IMR-90 (cell line): ENCODE measurements at places on chromosomes 2 and 18.
A peak's percentile ranks its signal among the peaks of the same experiment; 100 is the strongest.

DNA sequence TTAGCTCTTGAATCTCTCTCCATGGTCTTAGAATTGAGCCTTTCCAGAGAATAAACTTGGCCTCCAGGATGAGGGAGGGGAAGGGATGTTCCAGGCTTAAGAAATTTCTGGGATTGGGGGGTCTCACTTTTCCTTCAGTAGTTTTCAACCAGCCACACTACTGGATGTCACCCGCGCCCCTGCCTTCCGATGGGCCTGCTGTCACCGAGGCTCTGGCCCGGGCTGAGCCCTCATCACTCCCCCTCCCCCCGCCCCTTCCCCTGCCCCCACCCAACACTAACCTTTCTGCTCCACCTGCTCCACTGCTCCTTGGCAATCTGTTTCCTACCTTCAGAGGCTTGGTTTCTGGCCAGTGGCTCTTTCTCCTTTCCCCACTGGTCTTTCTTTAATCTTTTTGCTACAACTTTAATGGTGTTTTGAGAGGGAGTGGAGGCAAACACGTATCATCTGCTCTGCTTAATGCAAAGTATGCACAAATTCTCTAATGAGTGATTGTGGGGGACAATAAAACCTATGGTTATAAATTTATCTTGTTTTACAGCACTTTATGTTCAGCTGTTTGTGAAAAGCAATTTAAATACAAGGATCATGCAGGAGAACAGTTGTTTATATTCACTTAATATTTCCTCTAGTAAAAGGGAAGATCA, 155.1 kb downstream of the WDSUB1 start:
- no peak overlapping the region for H3K4me3 ChIP-seq
- peaks cover 26% of the 10 kb centered on the region for H3K4me1 ChIP-seq
- DNase-seq: no peak
- peak overlapping the region; percentile 8; the same call in 1 of the 2 replicates for H3K27ac ChIP-seq

DNA sequence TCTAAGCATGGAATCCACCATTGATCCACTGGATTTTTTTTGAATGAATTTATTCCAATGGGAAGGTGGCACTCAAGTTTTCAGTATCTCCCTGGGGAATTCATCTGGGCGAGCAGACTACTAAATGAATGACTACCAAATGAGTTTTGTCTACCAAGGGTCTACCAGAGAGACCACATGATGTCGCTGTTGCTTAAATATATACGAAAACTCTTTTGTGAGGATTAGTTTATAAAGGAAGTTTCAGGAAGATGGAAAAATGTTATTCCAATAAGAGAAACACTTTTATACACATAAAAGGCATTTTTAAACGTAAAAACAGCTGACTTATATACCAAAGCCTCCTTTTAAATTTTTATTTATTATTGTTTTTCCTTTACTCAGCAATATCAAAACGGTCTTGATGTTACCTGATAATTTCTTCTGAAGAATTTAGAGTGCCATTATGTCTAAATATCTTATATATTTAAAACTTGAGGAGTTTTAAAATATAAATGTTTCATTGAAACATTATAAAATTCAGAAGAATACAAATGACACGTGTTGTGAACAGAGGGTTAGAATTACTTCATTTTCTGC, 139.7 kb downstream of the HRH4 start:
- peaks cover 24% of the 10 kb centered on the region for H3K27me3 ChIP-seq
- H3K4me3 ChIP-seq: no peak overlapping the region
- H3K36me3 ChIP-seq: no peaks in the 10 kb centered on the region
- peaks cover 2% of the 10 kb centered on the region; the same call in 1 of the 2 replicates for H3K4me1 ChIP-seq
- no peak overlapping the region for H3K27ac ChIP-seq

GRCh38 chr2:223925106-223925505, 20.0 kb downstream of the WDFY1 start:
- DNase-seq: peak; percentile 77
- no peaks in the 10 kb centered on the region for H3K27me3 ChIP-seq
- H3K4me3 ChIP-seq: no peak overlapping the region
- H3K27ac ChIP-seq: peak overlapping the region; percentile 54; the same call in 1 of the 2 replicates
- H3K4me1 ChIP-seq: peaks cover 18% of the 10 kb centered on the region
- peaks cover 6% of the 10 kb centered on the region for H3K36me3 ChIP-seq

DNA sequence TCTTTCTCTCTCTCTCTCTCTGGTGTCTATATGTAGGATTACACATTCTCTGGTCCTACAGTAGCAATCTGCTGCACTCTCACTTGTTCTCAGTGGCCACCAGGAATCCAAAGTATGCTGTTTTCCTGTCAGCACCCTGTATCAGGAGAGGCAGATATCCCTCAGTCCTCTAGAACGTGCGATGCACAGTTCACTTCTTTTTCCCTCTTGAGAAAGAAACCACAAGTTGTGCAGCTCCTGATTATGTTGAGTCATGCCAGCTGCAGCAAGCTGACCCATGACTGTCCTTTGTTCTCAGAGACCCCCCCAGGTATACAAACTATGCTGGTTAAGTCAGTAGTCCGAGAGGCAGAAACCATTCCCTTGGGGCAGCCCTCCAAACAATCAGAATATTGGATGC, 54.6 kb downstream of the LANCL1 start:
- no peaks in the 10 kb centered on the region for H3K27me3 ChIP-seq
- no peak overlapping the region for H3K27ac ChIP-seq
- H3K4me3 ChIP-seq: no peak overlapping the region

GRCh38 chr2:37868866-37869265, 56.2 kb upstream of the RMDN2 start:
- H3K36me3 ChIP-seq: no peaks in the 10 kb centered on the region
- peaks cover 16% of the 10 kb centered on the region for H3K4me1 ChIP-seq
- DNase-seq: no peak
- H3K27me3 ChIP-seq: no peaks in the 10 kb centered on the region
- H3K4me3 ChIP-seq: no peak overlapping the region
